T-helper 22 cell (primary cell): ENCODE measurements at places on chromosomes 16 and 17.

DNA sequence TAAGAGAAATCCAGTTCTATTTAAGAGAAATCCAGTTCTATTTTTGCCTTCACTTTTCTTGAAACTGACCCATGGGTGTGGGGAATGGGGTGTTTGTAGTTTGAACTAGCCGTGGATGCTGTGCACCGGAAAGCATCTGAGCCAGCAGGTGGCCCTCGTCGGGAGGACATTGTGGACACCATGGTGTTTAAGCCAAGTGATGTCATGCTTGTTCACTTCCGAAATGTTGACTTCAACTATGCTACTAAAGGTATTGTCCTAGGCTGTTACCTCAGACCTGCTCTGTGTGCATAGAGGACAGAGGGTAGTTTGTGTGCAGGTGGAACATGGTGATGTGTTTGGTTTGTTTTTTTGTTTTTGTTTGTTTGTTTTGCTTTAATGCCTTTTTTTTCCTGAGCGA is 3.3 kb downstream of the ATXN2L start:
- no peak for DNase-seq

GRCh38 chr16:20906341-20907255 is 6.0 kb downstream of the LYRM1 start:
- no peak for DNase-seq

- DNase-seq = no peak
Measured at GRCh38 chr17:6455321-6455705, 11.1 kb downstream of the PIMREG start.

- DNase-seq = no peak
Measured at GRCh38 chr17:45003877-45004276, 35.8 kb upstream of the C1QL1 start.

DNA sequence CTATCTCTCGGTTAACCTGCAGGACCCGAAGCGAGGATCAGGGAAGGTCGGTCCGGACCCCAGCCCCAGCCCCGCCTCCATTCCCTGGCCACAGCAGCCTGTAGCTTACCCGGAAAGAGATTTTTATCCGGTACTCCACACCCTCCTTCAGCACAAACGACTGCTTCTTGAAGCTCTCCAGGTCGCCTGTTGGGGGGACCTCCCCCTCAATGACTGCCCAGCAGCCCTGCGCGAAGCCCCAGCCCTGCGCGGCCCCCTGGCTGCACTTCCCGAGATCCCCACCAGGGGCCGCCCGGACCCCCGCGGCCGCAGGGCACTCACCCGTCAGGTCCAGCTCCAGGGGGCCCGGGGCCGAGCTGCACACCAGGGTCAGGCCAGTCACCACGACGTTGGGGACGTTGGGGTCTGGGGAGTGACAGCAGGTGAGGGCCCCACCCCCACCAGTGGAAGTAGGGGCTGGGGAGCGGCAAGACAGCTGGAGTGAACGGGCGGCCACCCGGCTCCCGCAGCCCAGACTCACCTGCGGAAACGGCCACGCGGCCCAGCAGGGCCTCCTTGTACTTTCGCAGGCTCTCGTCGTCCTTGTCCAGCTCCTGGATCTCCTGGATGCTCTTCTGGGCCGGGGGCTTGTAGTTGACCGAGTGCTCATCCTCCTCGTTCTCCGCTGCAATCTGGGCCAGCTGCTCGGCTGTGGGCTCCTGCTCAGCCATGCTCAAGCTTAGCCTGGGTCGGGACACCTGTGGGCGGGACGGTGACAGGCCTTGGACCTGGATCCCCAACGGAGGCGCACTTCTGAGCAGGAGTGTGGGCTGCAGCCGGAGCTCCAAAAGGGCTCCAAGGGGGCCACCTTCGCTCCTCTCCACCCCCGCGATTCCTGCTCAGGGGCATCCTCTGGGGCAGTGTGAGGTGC is 1.7 kb downstream of the ARHGDIA start:
- DNase-seq = no peak

DNA sequence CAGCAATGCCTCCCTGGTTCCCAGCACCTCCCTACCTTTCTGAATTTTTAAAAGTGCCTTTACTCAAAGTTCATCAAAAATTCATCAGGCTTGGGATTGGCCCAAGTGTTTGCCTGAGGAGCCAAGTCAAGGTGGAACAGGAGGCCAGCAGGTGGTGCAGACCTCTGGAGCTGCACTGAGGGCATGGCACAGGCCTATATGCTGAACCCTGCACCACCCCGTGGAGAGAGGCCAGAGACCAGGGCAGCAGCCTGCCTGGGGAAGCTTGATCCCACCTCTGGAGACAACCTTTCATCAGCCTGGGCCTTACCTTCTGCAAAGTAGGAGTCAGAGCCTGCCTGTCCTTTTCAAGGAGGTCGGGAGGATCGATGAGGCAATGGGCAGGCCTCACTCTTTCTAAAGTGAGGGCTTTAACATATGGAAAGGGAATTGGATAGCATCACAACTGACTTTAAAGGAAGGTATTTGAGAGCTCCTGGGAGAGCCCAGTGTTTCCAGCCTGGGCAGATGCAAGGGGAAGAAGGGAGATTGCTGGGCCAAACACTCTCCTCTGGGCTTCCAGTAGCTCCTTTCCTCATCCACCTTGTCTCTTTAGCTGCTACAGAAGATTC is 31.8 kb upstream of the TMEM132E start:
- DNase-seq = no peak

DNA sequence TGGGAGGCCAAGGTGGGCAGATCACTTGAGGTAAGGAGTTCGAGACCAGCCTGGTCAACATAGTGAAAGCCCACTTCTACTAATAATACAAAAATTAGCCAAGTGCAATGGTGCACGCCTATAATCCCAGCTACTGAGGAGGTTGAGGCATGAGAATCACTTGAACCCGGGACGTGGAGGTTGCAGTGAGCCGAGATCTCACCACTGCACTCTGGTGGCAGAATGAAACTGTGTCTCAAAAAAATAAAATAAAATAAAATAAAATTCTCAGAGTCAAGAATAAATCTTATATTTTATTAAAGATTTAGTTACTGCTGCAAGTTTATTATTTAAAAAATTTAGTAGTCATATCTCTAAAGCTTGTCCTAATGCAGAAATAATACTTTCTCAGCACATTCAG is 29.7 kb downstream of the ARL4D start:
- DNase-seq = no peak

GRCh38 chr17:17580662-17581470 is 10.6 kb downstream of the PEMT start:
- DNase-seq = no peak

GRCh38 chr17:8151641-8152111 is 528 bp downstream of the PER1 start:
- DNase-seq = no peak

DNA sequence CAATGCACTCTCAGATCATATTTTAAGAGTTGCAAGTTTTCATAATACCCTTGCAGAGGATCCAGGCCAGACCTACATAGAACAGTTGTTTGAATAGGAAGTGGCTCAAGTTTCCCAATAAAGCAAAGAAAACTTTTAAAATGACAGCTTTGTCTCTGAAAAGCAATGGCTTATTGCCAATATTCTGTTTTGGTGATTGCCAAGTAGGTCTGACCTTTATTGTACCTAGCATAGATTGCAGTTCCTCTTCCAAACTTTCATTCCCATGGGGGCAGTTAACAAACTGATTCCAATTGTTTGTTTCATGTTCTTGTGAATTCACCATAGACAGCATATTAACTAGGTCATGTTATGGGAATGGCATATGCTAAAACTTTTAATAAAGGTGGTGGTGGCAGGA is 664.6 kb upstream of the CA10 start:
- DNase-seq = no peak

- DNase-seq = no peak
Measured at GRCh38 chr16:48393485-48394354, 8.5 kb upstream of the SIAH1 start.

DNA sequence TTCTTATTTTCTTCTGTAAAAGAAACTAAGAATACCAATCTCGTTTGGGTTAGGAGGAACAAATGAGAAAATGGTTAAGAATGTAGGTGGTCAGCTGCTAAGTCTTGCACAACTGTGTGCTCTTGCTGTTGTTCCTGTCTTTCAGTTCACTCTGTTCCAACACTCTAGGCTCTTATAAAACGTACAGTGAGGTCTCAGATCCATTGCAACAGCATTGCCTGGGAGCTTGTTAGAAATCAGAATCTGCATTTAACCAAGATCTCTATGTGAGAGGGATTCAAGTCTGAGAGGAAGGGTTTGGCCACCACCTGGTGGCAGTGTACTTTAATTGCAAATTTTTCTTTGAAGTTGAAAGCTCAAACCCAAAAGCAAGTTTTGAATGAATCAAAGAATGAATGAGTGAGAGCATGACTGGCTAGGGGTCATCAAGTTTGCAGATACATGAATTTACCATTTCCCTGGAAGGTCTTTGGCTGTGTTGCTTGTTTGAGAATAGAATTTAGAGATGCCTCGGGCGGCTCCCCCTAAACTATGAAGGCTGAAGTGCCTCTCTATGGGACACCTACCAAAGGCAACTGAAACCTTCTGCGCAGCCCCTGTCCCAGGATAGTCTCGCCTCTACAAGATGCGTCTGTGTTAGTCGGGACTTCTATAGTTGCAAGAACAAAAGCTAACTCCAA is 2.5 kb downstream of the ALOX15B start:
- no peak for DNase-seq

DNA sequence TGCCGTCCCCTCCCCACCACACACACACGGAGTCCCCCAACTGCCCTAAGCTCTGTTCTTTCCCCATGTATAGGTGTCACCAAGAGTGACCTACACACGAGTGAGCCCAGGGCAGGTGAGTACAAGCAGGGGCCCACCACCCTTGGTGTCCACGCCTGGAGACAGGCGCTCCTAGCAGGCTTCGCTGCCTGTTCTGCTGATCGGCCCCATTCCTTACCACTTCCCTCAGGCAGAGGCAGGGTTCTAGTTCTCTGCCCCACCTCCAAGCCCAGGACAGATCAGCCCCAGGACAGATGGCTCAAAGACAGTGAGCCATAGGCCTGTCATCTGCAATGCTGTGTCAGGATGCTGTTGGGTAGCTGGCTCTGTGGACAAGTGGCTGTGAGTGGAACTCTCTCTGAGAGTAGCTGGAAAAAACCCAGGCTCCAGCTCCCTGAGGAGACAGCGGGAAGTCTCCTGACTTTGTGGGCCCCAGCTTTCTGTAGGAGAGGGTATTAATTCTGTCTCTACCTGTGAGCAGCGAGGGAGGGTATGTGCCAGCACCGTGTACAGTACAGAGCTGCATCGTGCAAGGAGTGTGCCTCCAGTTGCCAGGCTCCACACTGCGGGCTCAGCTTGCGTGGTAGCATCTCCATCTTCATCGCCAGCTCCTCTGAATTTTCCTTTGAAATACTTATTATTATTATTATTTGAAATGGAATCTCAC is 897 bp downstream of the TP53I13 start:
- no peak for DNase-seq

- DNase-seq = no peak
Measured at GRCh38 chr16:3029491-3030221, 5.8 kb downstream of the THOC6 start.

DNA sequence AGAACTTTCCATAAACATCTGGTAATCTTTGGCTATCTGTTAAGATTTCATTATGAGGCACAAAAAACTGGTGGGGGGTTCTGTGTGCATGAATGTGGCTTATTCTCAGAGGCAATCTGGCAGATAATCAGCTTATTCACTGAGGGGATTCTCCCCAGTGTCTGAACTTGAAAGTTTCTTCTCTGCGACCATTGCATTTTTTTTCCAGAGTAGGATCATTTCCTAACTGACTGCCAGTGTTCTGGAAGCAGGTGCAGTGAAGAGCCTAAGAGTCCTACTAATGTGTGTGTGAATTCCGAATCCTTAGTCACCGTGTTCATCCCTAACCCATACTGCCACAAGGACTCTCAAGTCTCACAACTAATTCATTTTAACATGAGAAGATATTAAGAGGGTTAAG is 64.9 kb upstream of the LRRC37A3 start:
- no peak for DNase-seq

- no peak for DNase-seq
Measured at GRCh38 chr17:385178-385835, 32.7 kb upstream of the RPH3AL start.

- no peak for DNase-seq
Measured at GRCh38 chr16:74811911-74812310, 37.3 kb upstream of the FA2H start.

DNA sequence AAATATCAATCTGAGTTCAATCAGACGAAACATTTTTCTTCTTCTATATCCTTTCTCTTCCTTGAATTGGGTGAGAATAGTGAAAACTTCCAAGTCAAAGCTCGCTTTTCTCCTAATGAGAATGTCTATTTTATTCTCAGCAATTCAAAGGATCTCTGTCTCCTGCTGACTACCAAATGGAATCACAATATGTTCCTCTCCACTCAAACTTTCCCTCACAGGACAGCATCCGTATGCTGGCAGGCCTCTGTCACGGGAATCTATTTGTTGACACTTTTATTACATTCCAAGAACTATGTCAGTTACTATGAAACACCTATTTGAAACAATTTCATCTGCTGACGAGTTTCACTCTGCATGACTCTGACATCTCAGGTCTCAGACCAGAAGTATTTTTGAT is 1196.6 kb downstream of the CDH11 start:
- no peak for DNase-seq
